ENCODE measurements at places on chromosomes 6 and 20.

GRCh38 chr6:167668019-167668753 lies 158.5 kb upstream of the AFDN start:
- DNase-seq, result no peak

DNA sequence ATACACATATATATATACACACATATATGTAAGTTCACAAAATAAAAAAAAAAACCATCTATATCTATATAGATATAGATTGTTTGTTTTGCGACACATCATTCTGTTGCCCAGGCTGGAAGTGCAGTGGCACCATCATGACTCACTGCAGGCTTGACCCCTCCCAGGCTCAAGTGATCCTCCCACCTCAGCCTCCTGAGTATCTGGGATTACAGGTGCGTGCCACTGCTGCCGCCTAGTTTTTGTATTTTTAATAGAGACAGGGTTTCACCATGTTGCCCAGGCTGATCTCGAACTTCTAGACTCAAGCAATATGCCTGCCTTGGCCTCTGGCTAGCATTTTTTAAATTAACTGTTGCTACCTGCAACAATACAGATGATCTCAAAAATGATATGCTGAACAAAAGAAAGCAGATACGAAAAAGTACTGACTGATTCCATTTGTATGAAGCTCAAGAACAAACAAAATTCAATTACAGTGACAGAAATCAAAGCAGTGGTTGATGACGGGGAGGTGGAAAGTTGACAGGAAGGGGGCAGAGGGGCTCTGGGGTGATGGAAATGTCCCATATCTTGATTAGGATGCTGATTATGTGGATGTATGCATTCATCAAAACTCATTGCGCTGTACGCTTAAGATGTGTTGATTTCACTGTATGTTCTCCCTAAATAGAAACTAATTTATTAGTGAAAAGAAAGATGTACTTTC lies 49.6 kb downstream of the ATXN1 start:
- DNase-seq, result no peak

- DNase-seq, result no peak
These were observed 5.5 kb upstream of the DSN1 start for GRCh38 chr20:36778831-36779655.

GRCh38 chr6:118559659-118560058 lies 11.6 kb downstream of the PLN start:
- no peak for DNase-seq

DNA sequence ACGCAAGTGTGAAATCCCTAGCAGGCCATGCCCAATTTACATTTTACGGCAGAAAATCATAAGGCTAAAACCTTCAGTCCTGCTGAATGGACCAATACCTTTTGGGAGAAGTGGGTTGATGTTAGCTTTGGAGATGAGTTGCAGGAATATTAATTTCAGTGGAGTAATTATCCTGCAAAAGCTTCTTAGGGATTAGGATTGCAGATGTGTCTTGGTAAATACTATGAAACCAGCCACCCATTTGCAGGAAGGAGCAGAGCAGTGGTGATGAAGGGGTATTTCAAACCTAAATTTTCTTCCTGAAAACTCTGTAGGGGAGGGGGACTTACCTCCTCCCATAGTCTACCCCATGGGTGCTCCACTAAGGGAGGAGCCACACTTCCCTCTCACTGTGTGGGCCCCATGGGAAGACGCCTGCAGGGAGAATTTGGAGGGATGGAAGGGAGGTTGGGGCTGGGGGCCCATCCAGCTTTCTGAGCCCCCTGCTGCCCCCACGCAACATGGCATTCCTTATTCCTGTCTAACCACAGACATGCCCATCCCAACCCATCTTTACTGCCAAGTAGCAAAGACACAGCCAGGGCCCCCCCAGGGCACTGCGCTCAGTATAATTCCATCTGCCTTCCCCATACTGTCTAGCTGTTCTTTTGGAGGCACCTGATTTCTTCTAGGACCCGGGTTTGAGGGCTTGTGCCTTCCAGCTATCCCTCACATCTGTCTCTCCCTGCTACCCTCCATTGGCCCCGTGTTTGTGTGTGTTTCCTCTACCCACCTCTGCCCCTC lies 14.6 kb upstream of the UQCC2 start:
- no peak for DNase-seq

GRCh38 chr6:46674410-46674809 lies 13.3 kb upstream of the TDRD6 start:
- DNase-seq, result no peak

DNA sequence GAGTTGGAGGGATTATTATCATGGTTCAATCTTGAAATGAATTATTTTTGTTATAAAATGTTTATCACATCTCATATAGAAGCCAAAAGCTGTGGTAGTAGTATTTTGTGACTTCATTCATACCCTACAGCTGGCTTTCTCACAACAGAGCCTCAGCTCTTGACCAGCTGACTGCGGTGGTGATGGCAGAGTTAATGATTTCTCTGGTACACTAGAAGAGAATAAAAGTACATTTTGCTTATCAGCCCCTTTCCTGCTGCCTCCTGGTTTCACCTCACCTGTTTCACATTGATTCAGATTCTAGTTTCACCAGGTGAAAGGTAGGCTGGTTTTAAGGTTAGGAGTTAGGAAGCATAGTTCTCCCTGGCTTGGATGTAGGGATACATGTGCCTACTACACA lies 55.7 kb downstream of the AFG1L start:
- no peak for DNase-seq

- no peak for DNase-seq
These were observed 47.5 kb downstream of the KIAA1755 start for GRCh38 chr20:38212806-38213606.

GRCh38 chr6:46490425-46491200 lies 636 bp downstream of the RCAN2 start:
- no peak for DNase-seq

DNA sequence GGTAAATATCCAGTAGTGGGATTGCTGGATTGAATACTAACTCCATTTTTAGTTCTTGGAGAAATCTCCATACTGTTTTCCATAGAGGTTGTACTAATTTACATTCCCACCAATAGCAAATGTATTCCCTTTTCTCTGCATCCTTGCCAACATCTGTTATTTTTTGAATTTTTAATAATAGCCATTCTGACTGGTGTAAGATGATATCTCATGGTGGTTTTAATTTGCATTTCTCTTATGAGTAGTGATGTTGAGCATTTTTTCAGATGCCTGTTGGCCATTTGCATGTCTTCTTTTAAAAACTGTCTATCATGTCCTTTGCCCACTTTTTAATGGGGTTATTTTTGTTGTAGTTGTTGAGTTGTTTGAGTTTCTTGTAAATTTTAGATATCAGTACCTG lies 253.2 kb downstream of the HAO1 start:
- no peak for DNase-seq

GRCh38 chr6:169934699-169935347 lies 183.4 kb downstream of the ERMARD start:
- DNase-seq, result no peak

DNA sequence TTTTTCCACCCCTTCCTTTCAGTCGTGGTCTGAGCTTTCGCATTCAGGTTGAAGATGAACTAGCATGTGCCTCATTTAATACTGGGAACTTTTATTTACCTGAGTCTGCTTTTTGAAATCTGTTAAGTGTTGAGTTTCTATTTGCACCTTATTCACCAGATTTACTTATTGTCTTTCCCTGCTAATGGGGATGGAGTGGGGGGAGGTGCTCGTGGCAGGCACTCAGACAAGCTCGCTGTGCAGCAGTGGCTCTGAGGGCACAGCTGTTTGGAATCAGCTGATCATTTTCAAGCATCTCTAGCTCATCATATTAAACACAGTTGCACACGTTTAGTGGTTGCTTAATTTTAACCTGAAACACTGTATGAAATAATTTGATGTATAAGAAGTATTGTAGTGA lies 35.6 kb downstream of the UTRN start:
- DNase-seq, result no peak

DNA sequence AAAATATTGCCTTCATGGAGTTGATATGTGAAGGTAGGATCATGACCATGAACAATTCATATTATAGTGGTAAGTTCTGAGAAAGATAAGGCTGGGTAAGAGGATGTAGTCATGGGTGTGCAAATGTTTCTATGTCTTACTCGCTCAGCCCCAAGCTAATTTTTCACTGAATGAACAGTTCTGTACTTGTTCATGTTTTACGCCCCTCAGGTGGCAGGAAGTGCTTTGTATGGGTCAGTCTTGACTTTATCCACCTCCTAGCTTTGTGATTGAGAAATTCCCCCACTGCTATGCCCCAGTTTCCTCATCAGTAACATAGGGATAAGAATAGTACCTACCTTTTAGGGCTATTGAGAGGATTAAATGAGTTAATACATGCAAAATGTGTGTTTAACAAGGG lies 148.2 kb upstream of the KCNG1 start:
- DNase-seq, result no peak

DNA sequence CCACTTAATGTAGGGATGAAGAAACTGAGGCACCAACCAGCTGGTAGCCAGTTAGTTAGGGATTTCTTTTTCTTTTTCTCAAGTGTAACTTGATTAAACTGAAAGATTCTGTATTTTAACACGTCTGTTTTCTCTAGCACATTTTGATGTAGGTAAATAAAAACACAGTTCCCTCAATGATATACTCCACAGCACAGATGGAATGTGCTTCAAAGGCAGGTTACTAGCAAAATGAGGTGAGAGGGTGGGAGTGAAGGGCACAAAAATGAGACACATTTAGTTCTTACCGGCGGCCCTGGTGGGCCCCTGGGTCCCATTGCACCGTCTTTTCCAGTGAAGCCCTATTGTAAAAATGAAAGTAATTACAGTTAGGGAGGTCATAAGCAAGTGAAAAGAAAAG lies 108.9 kb downstream of the COL12A1 start:
- DNase-seq, result no peak

GRCh38 chr6:91879386-91879995 lies 1292.6 kb upstream of the MAP3K7 start:
- DNase-seq, result no peak

DNA sequence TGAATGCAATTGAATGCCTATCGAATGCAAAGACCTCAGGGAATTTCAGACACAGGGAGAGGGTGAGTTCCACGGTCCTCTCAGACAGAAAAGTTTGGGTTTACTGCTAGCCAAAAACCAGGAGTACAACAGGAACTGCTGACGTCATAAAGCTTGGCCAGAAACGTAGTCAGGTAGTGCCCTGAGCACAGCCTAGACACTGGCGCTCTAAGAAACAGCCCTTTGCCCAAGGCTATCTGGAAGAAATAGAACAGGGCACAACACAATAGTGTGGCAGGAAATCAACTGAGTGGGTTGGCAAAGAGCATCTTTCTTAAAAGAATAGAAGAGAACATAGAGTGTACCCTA lies 58.0 kb downstream of the GFOD1 start:
- DNase-seq, result no peak

- DNase-seq, result no peak
These were observed 17.2 kb upstream of the QKI start for GRCh38 chr6:163397326-163397725.

DNA sequence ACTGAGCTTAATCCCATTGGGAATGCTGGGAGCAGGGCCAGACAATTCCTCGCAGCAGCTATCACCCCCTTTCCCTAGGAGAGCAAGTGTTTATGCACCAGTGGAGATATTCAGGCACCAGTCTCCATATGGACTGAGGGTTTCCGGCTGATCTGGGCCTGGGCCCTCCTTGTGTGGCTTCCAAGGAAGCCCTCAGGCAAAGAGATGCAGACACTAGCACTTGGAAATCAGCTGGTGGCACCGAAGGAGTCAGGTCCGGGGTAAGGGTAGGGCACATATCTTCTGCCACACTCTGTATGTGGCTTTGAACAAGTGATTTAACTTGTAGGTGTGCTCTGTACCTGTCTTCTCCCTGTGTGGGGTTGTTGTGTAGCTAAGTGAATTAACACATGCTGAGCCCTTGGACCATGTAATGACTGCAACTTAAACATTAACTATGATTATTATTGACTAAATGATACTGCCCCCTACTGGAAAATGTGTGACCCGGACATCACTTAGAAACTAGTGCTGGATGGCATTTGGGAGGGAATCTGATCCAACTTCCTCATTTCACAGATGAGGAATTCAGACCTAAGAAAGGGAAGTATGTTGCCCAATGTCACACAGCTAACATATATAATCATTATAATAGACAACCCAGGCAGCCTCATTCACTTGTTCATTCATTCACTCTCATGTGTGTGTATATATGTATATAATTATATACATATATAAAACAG lies 19.3 kb upstream of the WFDC2 start:
- no peak for DNase-seq

DNA sequence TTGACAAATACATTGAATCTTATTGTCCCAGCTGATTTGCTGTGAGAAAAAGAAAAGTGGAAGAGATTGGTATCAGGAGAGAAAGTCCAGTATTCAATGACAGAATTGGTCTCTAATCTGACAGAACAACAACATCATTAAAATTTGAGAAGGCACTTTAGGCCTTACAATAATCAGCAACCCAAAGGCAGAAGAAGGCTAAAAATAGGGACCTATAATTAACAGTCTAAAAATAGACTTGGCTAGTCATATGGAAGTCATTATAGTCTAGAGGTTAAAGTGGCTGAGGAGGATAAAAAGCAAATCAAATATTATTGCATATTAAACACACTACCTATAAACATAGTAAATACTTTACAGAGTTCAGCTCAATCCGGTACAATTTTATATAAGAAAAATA lies 393.6 kb upstream of the JAG1 start:
- DNase-seq, result no peak

- no peak for DNase-seq
These were observed 129.2 kb downstream of the SMOC2 start for GRCh38 chr6:168570211-168570610.

GRCh38 chr6:161549977-161550655 lies 276.3 kb upstream of the AGPAT4 start:
- DNase-seq, result no peak

GRCh38 chr20:22688485-22688884 lies 104.1 kb upstream of the FOXA2 start:
- no peak for DNase-seq

- DNase-seq, result no peak
These were observed 22.3 kb upstream of the PXDC1 start for GRCh38 chr6:3773678-3774298.

GRCh38 chr20:3158968-3159431 lies 665 bp downstream of the FASTKD5 start:
- DNase-seq, result no peak

- DNase-seq, result no peak
These were observed 150.7 kb downstream of the DLL1 start for GRCh38 chr6:170140129-170140528.

GRCh38 chr6:104540743-104541142 lies 319.0 kb downstream of the HACE1 start:
- DNase-seq, result no peak

DNA sequence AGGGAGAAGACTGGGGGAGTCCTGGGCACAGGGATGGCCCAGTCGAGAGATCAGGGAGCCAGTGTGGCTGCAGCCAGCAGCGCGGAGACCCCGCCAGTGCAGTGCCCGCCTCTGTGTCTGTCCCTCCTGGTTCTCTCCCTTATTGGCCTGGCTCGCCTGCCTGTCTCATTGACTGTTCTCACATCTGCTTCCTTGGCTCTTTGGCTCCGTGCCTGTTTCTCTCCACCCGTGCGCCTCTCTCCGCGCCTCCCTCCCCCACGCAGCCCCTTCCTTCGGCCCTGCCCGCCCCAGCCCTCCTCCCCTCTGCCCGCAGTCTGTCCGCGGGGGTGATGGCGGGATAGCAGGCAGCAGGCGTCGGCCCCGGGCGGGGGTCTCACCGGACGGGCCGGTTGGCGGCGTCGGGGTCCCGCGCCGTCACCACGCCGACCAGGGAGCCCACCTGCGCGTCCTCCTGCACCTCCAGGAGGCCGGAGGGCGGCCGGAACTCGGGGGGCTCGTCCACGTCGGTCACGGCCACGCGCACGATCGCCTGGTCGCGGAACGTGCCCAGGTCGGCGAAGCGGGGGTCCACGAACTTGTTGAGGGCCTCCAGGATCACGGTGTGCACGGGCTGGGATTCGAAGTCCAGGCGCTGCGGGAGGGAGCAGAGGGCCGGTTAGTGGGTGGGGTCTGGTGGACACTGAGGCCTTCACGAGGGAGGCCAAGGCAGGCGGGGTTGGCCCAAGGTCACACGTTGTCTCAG lies 92.0 kb downstream of the CD40 start:
- no peak for DNase-seq

Data from left forelimb (tissue), 1 donor.